ENCODE measurements at places on chromosomes 7 and 10.

DNA sequence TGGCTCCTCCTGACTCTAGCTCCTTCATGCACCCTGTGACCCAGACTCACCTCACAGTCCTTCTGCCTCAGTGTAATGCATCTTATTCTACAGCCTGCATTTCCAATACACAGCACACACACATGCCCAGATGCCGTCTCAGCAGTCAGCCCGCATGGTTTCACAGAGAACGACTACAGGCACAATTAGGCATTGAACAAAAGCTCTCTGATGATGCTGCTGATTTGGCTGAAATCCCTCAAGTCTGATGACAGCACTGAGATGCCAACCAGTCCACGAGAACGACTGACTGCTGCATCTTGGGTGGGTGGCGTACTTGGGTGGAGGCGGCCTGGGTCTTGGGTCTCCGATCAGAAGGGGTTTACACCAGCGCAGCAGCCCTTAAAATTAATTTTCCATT, 200.4 kb downstream of the TAX1BP1 start:
- DNase-seq, result no peak

DNA sequence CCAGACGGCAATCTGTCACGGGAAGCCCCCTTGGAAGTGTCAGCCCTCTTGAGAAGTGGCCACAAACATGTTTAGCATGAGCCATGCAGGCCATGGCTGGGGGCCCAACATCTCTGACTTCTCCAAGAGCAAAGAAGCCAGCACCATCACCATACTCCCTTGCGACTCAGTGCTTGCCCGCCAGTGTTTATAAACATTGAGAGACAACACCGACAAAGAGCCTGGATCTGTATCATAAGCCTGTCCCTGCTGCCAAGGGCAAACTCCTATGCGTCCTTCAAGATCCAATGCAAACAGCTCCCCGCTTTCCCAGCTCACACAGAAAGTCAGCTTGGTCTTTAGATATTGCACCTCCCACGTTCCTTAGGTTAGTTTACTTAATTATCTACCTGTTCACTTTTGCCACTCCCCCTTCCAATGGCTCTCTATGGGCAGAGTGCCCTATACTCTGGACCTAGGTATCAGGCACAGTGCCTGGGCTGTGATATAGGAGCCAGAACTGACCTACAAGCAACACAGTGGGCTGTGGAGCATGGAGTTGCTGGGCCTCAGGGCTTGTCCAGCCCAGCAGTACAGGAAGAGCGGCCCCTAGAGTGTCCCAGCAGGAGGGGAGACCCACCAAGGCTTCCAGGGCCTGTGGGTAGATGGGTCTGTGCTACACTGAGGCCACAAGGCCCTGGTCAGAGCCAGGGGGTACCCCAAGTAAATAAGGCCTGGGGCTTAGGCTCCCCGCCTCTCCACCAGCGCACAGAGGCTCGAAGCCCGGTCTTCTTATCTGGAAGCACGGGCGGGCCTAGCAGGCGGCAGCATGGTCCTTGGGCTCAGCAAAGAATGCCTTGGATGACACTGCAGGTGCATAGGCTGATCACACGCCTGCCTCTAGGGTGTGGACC, 37.7 kb downstream of the CAMK2B start:
- no peak for DNase-seq

DNA sequence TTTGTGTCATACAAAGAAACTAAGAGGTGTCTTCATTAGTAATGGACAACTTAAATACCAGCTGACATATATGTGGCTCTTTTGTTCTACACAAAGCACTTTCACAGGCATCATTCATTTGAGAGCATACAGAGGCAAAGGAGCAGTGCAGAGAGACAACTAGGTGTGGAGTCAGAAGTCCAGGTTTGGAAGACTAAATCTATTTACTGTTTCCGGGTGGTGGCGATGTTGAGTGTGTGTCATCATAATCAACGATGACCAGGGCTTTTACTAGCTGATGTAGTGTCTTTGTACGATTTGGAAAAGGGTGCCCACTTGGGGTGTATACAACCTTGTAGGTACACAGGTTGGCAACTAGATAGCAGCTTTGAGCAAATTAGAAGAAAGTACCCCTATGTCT, 195.5 kb upstream of the CCDC6 start:
- no peak for DNase-seq

DNA sequence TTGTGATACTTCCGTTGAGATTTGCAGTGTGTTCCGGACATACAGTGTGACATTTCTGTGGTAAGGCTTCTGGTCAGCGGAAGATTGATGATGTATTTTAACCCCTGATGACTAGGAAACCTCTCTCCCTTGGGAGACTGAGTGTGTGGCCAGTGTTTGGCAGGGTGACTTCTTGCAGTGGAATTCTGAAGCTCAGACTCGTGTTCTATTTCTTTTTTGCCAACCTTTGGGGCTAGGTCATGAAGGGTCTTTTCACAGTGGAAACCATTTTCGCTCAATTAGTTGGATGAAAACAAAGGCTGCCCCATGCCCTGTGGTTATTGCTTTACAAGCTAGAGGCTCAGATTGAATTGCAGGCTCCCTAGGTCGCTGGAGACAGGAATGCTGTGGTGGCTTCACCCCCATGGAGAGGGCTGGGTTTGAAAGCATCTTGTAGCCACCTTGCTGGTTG, 288.9 kb downstream of the BBS9 start:
- no peak for DNase-seq

- no peak for DNase-seq
Measured at GRCh38 chr10:27715505-27715904, 30.1 kb downstream of the MKX start.

- no peak for DNase-seq
Measured at GRCh38 chr10:65500716-65501115, 1425.1 kb upstream of the LRRTM3 start.

GRCh38 chr10:67971311-67971710, 86.9 kb downstream of the SIRT1 start:
- no peak for DNase-seq

GRCh38 chr10:27241652-27242472, 1.3 kb upstream of the ACBD5 start:
- DNase-seq, result peak; percentile 86

GRCh38 chr10:122468926-122469781, 7.8 kb downstream of the HTRA1 start:
- DNase-seq, result no peak

DNA sequence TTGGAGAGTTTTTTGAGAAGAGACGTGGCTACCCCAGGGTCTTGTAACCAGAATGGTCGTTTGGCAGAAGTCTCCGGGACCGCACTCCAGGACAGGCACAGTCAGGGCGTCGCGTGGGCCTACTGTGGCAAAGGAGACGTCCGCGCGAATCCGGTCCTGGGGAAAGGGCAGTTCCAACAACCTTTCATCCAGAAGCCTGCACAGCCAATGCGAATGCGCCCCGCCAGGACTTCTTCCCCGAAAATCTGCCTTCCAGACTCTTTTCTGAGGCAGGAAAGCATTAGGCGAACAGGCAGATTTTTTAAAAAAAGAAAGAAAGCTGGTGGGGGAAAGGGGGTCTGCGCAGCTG, 2.0 kb downstream of the HPSE2 start:
- no peak for DNase-seq

DNA sequence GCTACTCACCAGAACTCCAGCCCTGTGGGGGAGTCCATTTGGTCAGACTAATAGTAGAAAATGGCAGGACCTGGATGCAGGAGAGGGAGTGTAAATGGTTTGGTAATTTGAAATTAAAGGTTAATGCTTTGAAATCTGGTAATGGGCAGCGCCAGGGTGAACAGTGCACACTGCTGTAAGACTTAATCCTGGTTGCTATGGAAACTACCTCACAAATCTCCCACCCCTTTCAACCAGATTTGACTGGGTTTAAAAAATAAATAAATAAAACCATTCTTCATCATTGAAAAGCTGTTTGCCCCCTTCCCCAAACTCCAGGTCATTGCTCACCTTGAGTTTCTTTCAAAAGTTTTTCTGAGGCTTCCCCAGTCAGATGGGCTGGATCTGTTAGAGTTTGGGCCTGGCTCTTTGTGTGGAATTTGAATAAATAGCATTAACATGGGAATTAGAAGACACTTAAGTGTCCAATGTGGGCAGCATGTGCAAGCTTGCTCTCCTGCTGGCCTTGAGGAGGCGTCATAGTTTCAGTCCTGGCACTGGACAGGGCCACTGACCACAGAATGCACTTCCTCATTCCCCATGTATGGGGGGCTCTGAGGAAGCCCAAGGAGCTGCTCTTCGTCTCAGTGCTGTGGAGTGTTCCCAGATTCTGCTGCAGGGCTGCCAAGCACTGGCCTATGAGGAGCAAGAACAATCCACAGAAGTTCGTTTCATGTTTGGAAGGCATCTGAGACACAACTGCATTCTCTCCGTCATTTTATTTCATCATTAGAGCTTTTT, 90.7 kb downstream of the LRRC4 start:
- DNase-seq, result no peak

- no peak for DNase-seq
Measured at GRCh38 chr10:133438711-133439273, 14.4 kb upstream of the SPRN start.

GRCh38 chr10:130454543-130455000, 318.4 kb downstream of the GLRX3 start:
- no peak for DNase-seq

DNA sequence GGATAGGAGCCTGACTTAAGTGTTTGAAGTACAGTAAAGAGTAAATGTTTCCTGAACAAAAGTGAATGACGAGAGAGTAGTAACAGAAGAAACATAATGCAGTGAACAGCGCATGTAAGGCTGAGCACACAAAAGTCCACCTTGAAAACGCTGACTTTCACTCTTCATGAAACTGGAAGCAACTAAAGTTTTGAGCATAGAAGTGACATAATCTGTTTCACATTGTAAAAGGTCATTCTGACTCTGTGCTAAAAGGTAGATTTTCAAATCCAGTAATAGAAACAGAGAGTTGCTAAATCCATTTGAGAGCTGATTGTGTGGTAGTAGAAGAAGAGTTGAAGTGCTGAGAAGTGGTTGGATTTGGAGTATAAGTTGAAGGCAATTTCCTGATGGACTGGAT, 1037.0 kb downstream of the CNTNAP2 start:
- DNase-seq, result no peak

DNA sequence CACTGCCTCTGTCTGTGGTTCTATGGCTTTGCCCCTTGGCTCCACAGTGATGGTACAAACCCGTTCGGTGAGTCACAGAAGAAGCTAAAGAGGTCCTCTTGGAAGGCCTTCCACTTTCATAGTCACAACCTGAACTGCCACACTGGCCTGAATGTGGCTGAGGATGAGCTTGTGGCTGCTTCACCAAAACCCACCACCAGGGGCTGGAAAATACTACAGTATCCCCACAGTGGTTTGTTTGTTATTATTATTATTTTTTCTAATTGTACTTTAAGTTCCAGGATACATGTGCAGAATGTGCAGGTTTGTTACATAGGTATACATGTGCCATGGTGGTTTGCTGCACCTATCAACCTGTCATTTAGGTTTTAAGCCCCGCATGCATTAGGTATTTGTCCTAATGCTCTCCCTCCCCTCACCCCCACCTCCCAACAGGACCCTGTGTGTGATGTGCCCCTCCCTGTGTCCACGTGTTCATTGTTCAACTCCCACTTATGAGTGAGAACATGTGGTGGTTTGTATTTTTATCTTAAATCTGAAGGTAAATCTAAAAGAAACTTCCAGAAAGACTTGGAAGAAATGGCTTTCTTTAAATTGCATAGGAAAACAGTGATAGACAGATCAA, 160.8 kb upstream of the NPSR1 start:
- DNase-seq, result no peak

- no peak for DNase-seq
Measured at GRCh38 chr7:124667312-124668153, 98.1 kb downstream of the GPR37 start.

DNA sequence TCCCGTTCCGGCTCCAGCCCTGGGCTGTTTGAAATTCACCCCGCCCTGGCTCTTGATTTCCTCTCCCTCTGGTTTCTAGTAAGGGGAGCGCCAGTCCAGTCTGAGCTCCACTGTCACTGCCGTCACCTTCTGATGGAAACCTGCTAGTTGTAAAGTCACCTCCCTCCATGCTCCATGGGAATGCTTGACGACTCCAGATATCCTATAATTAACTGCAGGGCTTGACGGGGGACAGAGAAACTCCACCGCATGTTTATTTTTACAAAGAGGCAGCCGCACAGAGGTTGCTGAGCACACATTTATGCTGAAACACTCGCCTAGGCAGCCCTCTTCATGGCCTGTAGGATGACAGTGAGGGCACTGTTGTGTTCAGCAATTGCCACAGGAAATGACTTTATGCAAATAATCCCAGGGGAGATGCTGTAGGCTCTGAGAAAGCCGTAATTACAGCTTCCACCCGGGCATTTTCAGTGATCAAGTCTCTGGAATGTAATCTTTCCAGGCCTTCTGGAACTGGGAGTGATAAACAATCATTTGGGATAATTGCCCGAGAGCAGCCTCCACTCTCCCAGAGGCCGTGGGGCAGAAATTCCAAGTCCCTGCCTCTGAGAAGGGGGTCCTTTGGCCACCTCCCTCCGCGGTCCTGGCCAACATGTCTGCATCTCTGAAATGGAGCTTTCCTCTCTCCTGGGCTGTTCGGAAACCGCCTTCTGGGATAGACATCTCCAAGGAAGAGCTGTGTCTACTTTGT, 300.5 kb downstream of the KLF6 start:
- DNase-seq, result no peak

DNA sequence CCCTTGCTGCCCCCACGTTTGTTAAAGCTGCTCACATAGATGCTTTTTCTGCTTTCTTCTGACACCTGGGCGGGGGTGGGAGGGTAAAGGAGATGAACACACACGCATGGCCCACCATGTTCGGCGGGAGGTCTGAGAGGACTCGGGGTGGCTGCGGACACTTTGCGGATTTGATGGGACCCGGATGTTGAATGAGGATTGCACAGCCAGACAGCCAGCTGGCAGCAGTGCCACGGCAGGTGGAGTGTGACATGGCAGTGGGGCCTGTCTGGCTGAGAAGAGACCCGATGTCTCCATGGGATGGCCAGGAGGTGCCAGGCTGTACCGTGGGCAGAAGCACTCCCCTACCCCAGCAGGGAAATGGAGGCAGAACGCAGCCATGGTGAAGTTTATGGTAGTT, 31.2 kb downstream of the PPP2R2D start:
- DNase-seq, result no peak

DNA sequence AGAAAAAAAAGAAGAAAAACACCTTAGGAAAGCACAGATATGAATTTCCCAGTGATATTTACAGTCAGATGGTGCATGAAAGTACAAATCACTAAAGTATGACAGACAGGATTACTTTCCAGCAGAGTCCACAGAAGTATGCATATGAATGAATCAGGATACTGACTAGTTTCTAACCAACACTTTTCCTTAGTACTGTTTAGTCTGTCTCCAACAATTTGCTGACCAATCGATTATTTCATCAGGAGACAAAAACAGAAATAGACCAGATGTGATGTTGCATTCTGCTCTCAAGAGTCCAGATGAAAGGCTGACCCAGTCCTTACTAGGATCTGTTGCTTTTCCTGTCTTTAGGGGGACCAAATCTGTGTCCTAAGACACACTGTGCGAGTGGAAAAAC, 14.6 kb downstream of the SLC35B4 start:
- DNase-seq, result no peak

- no peak for DNase-seq
Measured at GRCh38 chr10:68082872-68083271, 7.8 kb upstream of the HERC4 start.
